ENCODE measurements at places on chromosomes 4 and X. TPM values are rescaled to one million over a fixed set of nuclear protein-coding genes. Genes with fewer than 3 reads are reported as not detected.

Gene PF4V1
- total RNA-seq: not detected

DNA sequence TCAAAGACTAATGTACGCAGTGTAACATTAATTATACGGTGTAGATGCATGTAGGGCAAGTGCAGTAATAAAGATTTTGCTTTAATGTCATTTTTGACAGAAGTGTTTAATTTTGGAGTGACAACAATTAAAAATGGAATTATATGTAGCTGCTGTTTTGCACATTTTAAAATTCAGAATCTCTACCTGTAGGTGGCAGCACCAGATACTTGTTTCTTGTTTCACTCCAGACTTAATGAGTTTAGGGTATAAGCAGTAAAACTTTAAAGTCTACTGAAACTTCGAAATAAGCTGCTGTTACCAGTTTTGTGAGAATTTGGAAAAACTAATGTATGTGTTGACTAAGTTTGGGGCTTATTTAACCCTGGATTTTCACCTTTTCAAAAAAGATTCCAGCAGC lies 144.9 kb downstream of the POLA1 start:
- H3K27me3 ChIP-seq: no peaks in the 10 kb centered on the region
- no peak for DNase-seq
- no peak overlapping the region for H3K27ac ChIP-seq
- H3K4me3 ChIP-seq: no peak overlapping the region
- H3K36me3 ChIP-seq: peaks cover 10% of the 10 kb centered on the region

GRCh38 chr4:124753941-124754581 lies 41.5 kb upstream of the ANKRD50 start:
- H3K4me3 ChIP-seq: no peak overlapping the region
- no peak for DNase-seq
- peaks cover 7% of the 10 kb centered on the region for H3K4me1 ChIP-seq
- H3K27me3 ChIP-seq: no peaks in the 10 kb centered on the region
- H3K36me3 ChIP-seq: no peaks in the 10 kb centered on the region

GRCh38 chrX:88903989-88904718 lies 157.1 kb downstream of the CPXCR1 start:
- no peak overlapping the region for H3K27ac ChIP-seq
- H3K4me3 ChIP-seq: no peak overlapping the region
- no peaks in the 10 kb centered on the region for H3K4me1 ChIP-seq
- DNase-seq: no peak
- no peaks in the 10 kb centered on the region for H3K27me3 ChIP-seq
- no peaks in the 10 kb centered on the region for H3K36me3 ChIP-seq

DNA sequence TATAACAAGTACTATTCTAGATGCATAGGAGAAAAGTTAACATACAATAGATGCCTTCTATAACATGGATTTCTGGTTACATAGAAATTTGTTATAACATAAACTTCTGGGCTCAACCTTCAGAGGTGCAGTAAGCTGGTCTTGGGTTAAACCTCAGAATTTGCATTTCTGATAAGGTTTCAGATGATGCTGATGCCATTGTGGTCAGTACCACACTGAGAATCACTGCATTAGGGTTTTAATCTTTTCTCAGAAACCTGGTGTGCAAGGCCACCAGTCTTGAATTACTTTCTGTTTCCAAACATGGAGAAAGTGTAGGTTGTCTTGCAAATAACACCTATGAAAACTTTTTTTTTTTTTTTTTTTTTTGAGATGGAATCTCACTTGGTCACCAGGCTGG lies 146.2 kb downstream of the SPOCK3 start:
- DNase-seq: no peak
- H3K4me3 ChIP-seq: no peak overlapping the region
- no peaks in the 10 kb centered on the region for H3K27me3 ChIP-seq
- H3K36me3 ChIP-seq: no peaks in the 10 kb centered on the region
- no peaks in the 10 kb centered on the region for H3K4me1 ChIP-seq

DNA sequence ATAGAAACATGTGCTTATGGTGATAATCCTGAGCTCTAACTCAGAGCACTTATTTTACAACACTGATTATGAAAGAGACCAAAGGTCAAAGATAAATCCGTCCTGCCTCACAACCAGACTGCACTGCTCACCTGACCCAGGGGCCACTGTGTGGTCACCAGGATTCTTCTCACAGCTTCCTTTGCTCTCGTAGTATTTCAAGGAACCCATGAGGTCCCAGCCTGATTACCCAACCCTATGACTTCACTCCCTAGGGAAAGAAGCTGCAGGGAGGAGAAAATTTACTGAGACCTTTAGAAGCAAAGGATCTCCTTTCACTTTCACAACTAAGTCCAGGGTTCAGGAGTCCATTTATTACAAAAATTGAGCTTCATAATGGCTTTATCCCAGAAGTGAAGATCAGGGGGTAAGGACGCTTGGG lies 9.6 kb downstream of the SLC25A5 start:
- peaks cover 14% of the 10 kb centered on the region for H3K4me1 ChIP-seq
- no peaks in the 10 kb centered on the region for H3K36me3 ChIP-seq
- H3K27me3 ChIP-seq: no peaks in the 10 kb centered on the region
- no peak for DNase-seq
- no peak overlapping the region for H3K27ac ChIP-seq
- no peak overlapping the region for H3K4me3 ChIP-seq

- H3K4me1 ChIP-seq: peaks cover 3% of the 10 kb centered on the region
- H3K4me3 ChIP-seq: no peak overlapping the region
- no peak overlapping the region for H3K27ac ChIP-seq
- no peak for DNase-seq
- no peaks in the 10 kb centered on the region for H3K36me3 ChIP-seq
Measured at GRCh38 chr4:24978291-24979075, 52.3 kb downstream of the LGI2 start.

Gene XAGE1A
- total RNA-seq: not detected

DNA sequence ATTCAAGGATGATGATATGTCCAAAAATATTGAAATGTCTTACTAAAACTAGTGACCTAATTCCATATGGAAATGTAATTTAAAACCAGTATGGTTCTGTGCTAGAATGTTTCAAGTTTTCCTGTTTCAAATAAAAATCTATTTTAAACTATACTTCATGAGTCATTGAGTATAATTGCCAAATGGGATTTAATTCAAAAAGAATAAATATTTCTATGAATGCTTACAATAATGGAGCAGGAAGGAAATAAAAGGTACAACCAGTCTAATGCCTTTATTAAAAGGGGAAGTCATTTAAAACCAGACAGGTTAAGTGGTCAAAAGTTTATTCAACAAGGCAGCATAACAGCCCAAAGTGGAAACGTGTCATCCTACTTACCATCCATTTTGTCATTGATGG lies 2347.1 kb downstream of the PCDH7 start:
- DNase-seq: no peak
- peaks cover 3% of the 10 kb centered on the region for H3K4me1 ChIP-seq
- no peaks in the 10 kb centered on the region for H3K27me3 ChIP-seq
- peaks cover 1% of the 10 kb centered on the region for H3K36me3 ChIP-seq
- no peak overlapping the region for H3K4me3 ChIP-seq
- H3K27ac ChIP-seq: no peak overlapping the region

- H3K27ac ChIP-seq: no peak overlapping the region
- no peak for DNase-seq
- H3K4me3 ChIP-seq: no peak overlapping the region
- H3K36me3 ChIP-seq: no peaks in the 10 kb centered on the region
- no peaks in the 10 kb centered on the region for H3K4me1 ChIP-seq
Measured at GRCh38 chrX:31038575-31039326, 33.1 kb downstream of the FTHL17 start.

GRCh38 chr4:76688619-76689144 lies 209.3 kb downstream of the SOWAHB start:
- H3K4me3 ChIP-seq: peak overlapping the region; percentile 78
- no peak for DNase-seq
- no peaks in the 10 kb centered on the region for H3K27me3 ChIP-seq
- H3K27ac ChIP-seq: peak overlapping the region; percentile 85

DNA sequence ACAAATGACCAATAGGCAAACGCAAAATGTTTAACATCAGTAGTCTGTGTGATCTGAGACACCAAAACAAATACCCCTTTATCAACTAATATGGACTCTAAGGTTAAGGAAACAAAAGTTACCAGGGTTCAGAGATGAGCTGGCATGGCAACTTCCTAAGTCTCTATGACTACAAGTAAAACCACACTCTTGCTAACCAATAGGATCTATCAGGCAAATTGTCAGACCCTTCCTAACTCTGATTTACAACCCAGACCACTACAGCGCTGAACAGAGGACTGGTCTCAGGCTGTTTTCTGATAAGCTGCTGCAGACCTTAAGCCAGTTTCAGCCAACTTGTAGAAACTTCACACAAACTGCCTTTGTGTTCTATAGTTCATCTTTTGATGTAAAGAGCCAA lies 608.0 kb downstream of the TLL1 start:
- no peak overlapping the region for H3K4me3 ChIP-seq
- no peaks in the 10 kb centered on the region for H3K27me3 ChIP-seq
- H3K36me3 ChIP-seq: peaks cover 2% of the 10 kb centered on the region
- peak overlapping the region; percentile 71 for H3K27ac ChIP-seq
- H3K4me1 ChIP-seq: peaks cover 15% of the 10 kb centered on the region
- no peak for DNase-seq

GRCh38 chr4:53592686-53593501 lies 1.6 kb upstream of the LNX1 start:
- H3K27ac ChIP-seq: peak overlapping the region; percentile 99
- H3K36me3 ChIP-seq: no peaks in the 10 kb centered on the region
- peak overlapping the region; percentile 88 for H3K4me3 ChIP-seq
- DNase-seq: peak; percentile 43
- H3K27me3 ChIP-seq: no peaks in the 10 kb centered on the region
- H3K4me1 ChIP-seq: peaks cover 40% of the 10 kb centered on the region

DNA sequence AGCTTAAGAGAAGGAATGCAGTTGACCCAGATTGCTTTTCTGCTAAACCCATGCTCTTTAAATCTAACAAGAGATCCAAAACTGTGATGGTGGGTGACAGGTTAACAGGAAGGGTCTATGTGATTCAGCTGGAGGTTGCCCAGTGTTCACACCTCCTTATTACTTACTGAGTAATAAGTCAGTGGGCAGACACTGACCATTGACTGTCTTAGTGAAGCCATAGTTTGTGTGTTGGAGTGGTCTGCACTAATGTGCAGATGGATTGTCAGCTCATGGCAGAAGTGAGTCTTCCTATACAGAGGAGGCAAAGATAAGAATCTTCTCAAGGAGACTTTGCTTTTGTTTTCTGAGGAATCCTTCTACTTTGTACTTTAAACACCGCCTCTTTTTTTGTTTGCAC lies 15.2 kb upstream of the RUFY3 start:
- H3K36me3 ChIP-seq: no peaks in the 10 kb centered on the region
- no peak for DNase-seq
- peaks cover 27% of the 10 kb centered on the region for H3K4me1 ChIP-seq
- H3K27ac ChIP-seq: peak overlapping the region; percentile 91
- H3K4me3 ChIP-seq: peak overlapping the region; percentile 93

DNA sequence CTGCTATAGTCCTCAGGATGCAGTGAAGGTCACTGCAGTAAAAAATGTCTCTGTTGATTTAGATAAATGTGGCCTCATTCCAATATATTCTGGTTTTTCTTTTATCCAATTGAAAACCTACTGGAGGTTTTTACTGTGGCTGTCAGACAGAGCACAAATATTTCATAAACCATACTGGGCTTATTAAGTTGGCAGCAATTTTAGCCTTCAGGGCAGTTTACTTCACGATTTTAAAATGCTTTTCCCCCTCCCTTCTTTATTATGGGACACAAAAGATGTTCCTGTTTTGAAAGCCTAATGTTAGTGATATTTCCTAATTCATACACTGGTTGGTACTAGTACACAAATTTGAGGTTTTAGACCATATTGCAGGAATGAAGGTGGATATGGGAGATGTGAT lies 939.4 kb downstream of the C4orf33 start:
- peaks cover 2% of the 10 kb centered on the region for H3K4me1 ChIP-seq
- no peak for DNase-seq
- no peak overlapping the region for H3K27ac ChIP-seq
- no peaks in the 10 kb centered on the region for H3K36me3 ChIP-seq
- H3K27me3 ChIP-seq: peaks cover 15% of the 10 kb centered on the region

- no peaks in the 10 kb centered on the region for H3K27me3 ChIP-seq
- no peaks in the 10 kb centered on the region for H3K4me1 ChIP-seq
- no peaks in the 10 kb centered on the region for H3K36me3 ChIP-seq
- no peak overlapping the region for H3K4me3 ChIP-seq
- no peak for DNase-seq
- no peak overlapping the region for H3K27ac ChIP-seq
Measured at GRCh38 chrX:19725641-19726040, 161.8 kb downstream of the SH3KBP1 start.

DNA sequence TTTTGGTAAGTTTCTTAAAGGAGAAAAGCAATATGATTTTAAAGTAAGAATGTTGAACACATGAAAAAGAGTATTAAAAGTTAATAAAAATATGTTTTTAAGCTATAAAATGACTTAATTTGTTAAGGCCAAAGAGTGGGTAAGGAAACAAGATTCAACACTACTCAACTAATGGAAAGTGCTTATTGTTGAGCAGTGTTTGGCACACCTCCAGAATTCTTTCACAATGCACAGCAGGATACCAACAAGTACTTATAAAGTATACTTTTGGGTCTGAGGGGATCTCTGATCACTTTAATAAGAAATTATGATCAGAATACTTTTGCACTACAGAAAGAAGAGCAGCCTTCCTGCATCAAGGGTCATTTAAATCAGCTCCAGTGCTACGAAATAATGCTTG lies 5.9 kb downstream of the LAMP2 start:
- peaks cover 1% of the 10 kb centered on the region for H3K36me3 ChIP-seq
- no peaks in the 10 kb centered on the region for H3K27me3 ChIP-seq
- DNase-seq: no peak
- H3K4me1 ChIP-seq: peaks cover 6% of the 10 kb centered on the region

Gene CHRDL1
- 17.8 TPM for total RNA-seq

DNA sequence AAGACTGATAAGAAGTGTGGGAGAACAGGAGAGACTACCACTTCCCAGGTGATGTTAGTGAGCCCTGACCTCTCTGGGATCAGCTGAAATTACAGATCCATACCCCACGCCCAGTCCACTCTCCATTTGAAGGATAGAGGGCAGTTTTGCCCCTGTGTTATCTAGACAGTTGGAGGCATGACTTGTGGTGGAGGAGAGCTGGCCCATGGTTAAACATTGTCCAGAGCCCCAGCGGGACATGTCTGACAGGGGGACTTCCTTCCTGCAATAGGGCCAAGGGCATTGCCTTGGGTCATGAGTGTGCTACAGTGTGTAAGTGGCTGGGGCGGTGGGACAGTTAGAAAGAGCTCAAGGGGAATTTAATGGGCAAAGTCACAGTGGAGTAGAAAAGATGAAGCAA lies 181.1 kb downstream of the MID1IP1 start:
- peaks cover 18% of the 10 kb centered on the region for H3K4me1 ChIP-seq
- no peaks in the 10 kb centered on the region for H3K27me3 ChIP-seq
- H3K36me3 ChIP-seq: no peaks in the 10 kb centered on the region
- no peak for DNase-seq
- H3K27ac ChIP-seq: no peak overlapping the region
